ENCODE measurements at places on chromosomes 3 and 15.

GRCh38 chr3:18194431-18194830, 230.7 kb downstream of the SATB1 start:
- DNase-seq, result no peak

- no peak for DNase-seq
Measured at GRCh38 chr3:21954709-21955108, 203.7 kb upstream of the ZNF385D start.

DNA sequence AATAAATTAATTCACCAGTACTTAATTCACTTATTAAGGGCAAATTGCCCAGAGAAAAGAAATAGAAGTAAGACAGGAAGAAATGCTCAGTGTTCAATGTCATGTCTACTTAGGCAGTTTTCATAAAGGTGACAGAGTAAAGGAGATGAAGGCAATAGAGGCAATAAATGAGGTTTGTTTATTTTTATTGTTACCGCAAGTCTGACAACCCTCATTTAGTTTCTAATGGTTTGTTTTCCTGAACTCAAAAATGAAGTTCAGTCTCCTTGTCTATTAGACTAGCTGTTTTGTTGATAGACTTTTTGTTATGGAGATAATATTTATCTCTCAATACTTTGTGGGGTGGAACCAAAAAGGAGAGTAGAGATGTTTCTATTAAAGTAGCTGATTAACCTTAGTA, 258.3 kb downstream of the C3orf38 start:
- no peak for DNase-seq

DNA sequence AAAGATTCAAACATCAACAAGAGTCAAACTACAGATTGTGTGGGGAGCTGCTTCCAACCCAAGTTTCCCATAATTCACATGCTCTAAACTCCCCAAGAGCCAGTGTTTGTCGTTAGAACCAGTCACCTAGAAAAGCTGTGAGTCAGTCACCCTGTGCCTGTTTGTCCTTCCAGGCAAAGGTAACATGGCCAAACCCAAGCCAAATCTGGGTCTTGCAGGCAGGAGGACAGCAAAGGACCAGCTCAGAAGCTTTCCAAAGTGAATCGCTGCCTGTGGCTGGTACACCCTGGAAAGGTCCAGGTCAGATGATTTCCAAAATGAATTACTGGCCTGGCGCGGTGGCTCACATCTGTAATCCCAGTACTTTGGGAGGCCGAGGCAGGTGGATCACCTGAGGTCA, 251.5 kb downstream of the FAM43A start:
- DNase-seq, result peak; percentile 12

GRCh38 chr3:194577986-194578905, 55.0 kb downstream of the TMEM44 start:
- DNase-seq, result peak; percentile 61

DNA sequence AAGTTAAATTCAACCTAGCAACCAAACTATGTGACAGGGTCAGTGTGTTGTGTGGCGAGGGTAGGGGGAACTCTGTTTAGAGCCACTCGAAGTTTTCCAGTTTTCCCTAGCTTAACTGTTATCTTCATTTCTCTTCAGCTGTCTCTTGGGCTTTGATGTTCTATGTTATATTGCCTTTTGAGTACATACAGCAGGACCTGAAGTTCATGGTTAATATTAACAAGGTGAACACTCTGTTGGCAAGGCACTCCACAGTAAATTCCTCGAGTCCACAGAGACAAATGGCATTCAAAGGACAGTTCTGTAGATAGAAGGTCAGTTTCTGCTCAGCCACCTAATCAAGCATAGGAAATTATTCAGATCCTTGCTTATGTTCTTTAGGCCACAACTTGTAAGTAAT, 147.9 kb upstream of the DPH6 start:
- no peak for DNase-seq

GRCh38 chr3:63990733-63991132, 32.6 kb downstream of the PSMD6 start:
- DNase-seq, result no peak

DNA sequence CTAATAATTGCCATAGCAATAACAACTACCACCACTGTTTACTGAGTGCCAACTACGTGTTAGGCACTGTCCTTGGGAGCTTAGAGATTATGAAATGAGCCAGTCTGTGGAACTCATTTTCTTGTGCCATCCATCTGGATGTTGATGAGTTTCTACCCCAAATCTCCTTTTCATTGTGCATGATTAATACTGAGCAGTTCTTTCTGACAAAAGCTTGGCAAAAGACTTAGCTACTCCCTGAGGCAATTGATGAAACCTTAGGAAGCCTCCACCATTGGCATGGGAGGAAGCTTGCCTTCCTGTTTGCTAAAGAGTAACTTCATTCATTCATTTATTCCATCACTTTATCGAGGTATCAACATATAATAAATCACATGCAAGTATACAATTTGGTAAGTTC, 39.8 kb downstream of the PRICKLE2 start:
- DNase-seq, result no peak

DNA sequence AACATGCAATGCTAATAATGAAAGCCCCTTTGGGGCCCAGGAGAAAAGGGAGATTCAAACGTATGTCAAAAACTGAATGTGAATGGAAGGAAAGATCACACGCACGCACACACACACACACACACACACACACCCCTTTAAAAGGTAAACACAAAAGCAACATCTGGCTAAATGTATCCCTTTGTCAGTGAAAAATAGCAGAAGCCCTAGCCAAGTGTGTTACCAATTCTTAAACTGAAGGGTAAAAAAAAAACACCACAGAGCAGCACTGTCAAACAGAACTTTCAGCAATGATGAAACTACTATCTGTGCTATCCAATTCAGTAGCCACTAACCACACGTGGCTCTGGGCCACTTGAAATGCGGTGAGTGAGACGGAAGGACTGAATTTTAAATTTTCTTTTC, 4.9 kb downstream of the RFTN1 start:
- peak; percentile 79 for DNase-seq

DNA sequence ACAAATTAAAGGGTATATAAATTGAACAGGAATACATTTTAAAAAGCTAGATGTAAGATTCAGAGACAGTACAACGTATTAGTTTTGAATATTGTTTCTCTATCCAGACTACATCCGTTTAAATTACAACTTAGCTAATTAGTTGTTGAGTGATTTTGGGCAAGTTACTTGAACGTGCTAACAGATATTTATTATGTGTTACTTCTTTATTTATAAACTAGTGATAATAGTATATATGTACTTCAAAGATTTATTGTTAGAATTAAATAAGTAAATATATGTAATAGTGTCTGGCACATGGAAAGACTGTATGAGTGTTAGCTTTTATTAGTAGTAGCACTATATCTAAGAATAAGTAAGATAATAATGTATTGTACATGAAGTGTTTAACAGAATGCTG, 92.0 kb upstream of the GBE1 start:
- DNase-seq, result no peak

DNA sequence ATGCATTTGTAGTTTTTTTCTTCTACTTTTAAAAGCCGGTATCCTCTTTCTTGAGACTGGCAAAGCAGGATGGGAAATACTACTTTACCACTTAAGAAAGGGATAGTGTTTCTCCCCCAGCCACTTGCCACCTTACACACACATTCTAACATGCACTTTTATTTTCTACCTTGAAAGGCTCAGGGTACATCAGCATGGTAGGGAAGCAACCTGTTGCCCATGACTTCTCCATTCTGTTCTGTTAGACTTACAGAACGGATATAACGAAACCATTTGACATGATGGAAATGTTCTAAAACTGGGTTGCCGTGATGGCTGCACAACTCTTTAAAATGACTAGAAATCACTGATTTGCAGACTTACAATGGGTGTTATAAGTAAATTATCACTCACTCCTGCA, 405.5 kb downstream of the SHQ1 start:
- no peak for DNase-seq

GRCh38 chr3:37701734-37702433, 159.8 kb upstream of the CTDSPL start:
- no peak for DNase-seq

GRCh38 chr3:87873136-87873535, 185.7 kb downstream of the CGGBP1 start:
- no peak for DNase-seq

GRCh38 chr3:148535001-148535400, 162.7 kb upstream of the AGTR1 start:
- no peak for DNase-seq

DNA sequence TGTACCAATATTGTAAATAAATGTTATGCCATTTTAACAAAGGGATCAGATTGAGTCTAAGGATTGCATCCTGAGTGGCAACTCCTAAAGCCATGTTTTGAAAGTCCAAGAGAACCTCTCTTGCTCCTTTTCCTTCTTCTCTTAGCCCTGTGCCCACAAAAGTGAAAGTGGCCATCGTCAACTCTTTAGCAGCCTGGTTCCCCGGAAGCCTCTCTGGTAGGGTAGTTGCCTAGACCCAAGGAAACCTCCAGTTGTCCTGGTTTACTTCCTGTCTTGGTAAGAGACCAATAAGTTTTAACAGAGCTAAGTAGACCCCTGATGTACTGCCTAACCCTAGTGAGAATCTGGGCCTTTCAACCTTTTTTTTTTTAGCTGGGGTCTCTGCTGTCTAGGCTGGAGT, 10.2 kb upstream of the ITPKA start:
- peak; percentile 70 for DNase-seq

GRCh38 chr3:52314489-52314888, 1.6 kb upstream of the DNAH1 start:
- no peak for DNase-seq

DNA sequence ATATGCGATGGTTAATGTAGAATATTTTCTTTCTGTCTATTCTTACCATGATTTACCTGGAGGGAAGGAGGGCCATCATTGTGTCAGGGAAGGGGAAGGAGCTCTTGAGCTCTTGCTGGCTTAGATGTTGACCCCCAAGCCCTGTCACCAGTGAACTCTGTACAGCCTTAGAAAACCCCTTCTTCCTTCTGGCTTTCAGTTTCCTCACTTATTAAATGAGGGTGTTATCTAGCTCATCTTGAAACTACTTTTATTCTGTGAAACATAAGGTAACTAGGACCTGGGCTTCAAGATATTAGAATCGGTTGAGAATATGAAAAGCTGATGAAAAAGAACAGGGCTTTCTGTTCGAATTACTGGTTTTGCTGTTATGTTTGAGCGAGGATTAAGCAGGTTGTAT, 25.1 kb upstream of the UTS2B start:
- DNase-seq, result no peak

DNA sequence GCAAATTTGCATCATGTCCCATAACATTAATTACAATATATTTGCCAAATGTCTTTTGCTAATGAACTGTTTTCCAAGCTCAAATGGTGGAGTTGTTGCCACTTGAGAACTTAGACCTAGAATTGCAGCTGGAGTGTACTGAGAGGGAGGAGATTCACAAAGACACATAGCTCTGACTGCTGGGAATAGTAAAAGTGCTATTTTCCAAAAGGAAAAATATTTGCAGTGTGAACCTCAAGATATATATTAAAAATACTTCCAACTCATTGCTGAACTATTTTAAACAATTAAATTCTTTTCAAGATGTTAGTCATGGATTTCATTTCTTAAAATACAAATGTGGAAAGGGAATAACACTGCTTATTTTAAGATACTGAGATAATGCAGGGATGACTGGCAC, 666.8 kb upstream of the ARPP21 start:
- no peak for DNase-seq

GRCh38 chr3:108018552-108018951, 72.3 kb downstream of the CD47 start:
- DNase-seq, result no peak

GRCh38 chr15:50381438-50381837, 26.4 kb upstream of the GABPB1 start:
- no peak for DNase-seq

Data from activated CD8-positive, alpha-beta memory T cell treated with anti-CD3 and anti-CD28 coated beads, Interleukin-2, amount 10 ng/mL, durations not matched to agents 7 days and 5 days (primary cell).